ENCODE measurements at places on chromosomes 4 and X. TPM values are rescaled to one million over a fixed set of nuclear protein-coding genes. Genes with fewer than 3 reads are reported as not detected.

C4orf51 gene
- total RNA-seq, result not detected

KIF4A gene
- 31.0 TPM for total RNA-seq

TEX13D gene
- total RNA-seq, result not detected

PNMA6F gene
- total RNA-seq, result 0.02 TPM

F9 gene
- total RNA-seq, result not detected

MAP7D2 gene
- 6.6 TPM for total RNA-seq

ODAPH gene
- total RNA-seq, result not detected

SMARCAD1 gene
- 12.6 TPM for total RNA-seq

NKX6-1 gene
- 0.44 TPM for total RNA-seq

SCOC gene
- total RNA-seq, result 26.3 TPM

ABLIM2 gene
- 6.4 TPM for total RNA-seq

TBC1D9 gene
- total RNA-seq, result 6.2 TPM

DGAT2L6 gene
- total RNA-seq, result not detected

HSFX4 gene
- total RNA-seq, result 0.09 TPM

USP17L10 gene
- total RNA-seq, result not detected

FTSJ1 gene
- total RNA-seq, result 73.8 TPM

MYL5 gene
- total RNA-seq, result 12.6 TPM

SSX3 gene
- not detected for total RNA-seq

SMIM9 gene
- total RNA-seq, result not detected

PDLIM3 gene
- total RNA-seq, result 0.10 TPM

RRAGB gene
- total RNA-seq, result 10.6 TPM

ERVMER34-1 gene
- total RNA-seq, result 0.32 TPM

TMEM255A gene
- total RNA-seq, result 0.33 TPM

FAM236D gene
- total RNA-seq, result not detected

SULT1E1 gene
- total RNA-seq, result not detected

KCNE5 gene
- total RNA-seq, result 0.20 TPM

MAGEA2B gene
- total RNA-seq, result not detected

POU4F2 gene
- total RNA-seq, result not detected

MUC7 gene
- not detected for total RNA-seq

AFM gene
- total RNA-seq, result not detected

Data from A549 treated with Hydrocortisone at 1 μM for 4 hours (cell line).